ENCODE measurements at places on chromosomes 11 and 22. TPM values are rescaled to one million over a fixed set of nuclear protein-coding genes. Genes with fewer than 3 reads are reported as not detected.
A peak's percentile ranks its signal among the peaks of the same experiment; 100 is the strongest.

TRIM77 gene
- not detected for total RNA-seq

BUD13 gene
- 14.1 TPM for total RNA-seq

DNA sequence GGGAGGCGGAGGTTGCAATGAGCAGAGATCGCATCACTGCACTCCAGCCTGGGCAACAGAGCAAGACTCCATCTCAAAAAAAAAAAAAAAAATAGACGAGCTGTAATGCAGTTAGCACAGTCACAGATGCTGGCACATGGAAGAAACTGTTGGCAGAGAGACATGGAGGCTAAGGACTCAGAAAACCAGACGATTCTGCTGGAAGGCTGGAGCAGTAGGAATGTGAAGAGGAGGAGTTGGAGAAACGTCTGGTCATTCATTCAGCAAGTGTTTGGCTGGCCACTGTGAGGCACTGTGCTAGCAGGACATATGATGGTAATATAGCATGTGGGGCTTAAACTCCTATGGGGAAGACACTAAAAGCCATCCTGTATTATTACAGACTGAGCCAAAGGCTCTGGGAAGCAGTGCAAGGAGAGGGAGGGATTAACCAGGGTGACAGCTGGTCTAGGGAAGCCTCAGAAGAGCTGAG, 5.0 kb downstream of the UQCR10 start:
- peaks cover 5% of the 10 kb centered on the region for H3K36me3 ChIP-seq
- H3K4me3 ChIP-seq: no peak overlapping the region
- no peak for DNase-seq
- peaks cover 6% of the 10 kb centered on the region for H3K4me1 ChIP-seq
- no peak overlapping the region for H3K27ac ChIP-seq
- no peaks in the 10 kb centered on the region for H3K27me3 ChIP-seq

- no peaks in the 10 kb centered on the region for H3K27me3 ChIP-seq
- no peak overlapping the region for H3K4me3 ChIP-seq
- H3K27ac ChIP-seq: no peak overlapping the region
- H3K4me1 ChIP-seq: no peaks in the 10 kb centered on the region
- DNase-seq: peak; percentile 76
These were observed 59.2 kb downstream of the SLC35F2 start for GRCh38 chr11:107799218-107799859.

DNA sequence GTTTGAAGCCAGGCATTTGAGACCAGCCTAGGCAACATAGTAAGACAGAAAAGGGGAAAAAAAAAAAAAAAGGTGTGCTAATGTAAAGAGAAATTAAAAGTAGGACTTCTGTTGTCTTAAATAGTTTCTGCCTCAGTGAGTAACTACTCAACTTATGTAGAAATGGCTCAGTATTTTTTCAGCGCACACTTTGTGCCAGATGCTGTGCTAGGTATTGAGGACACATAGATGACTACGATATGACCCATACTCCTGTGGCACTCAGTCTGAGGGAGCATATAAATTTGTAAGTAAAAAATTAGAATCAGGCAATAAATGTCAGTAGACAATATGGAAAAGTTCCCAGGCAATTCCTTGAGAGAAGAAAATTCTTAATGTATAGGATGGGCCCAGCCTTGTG, 93.9 kb downstream of the YAP1 start:
- no peaks in the 10 kb centered on the region for H3K27me3 ChIP-seq
- H3K27ac ChIP-seq: no peak overlapping the region
- no peaks in the 10 kb centered on the region for H3K4me1 ChIP-seq

- H3K27ac ChIP-seq: no peak overlapping the region
- no peaks in the 10 kb centered on the region for H3K27me3 ChIP-seq
- no peak for DNase-seq
- no peaks in the 10 kb centered on the region for H3K36me3 ChIP-seq
- H3K4me1 ChIP-seq: peaks cover 16% of the 10 kb centered on the region
- H3K4me3 ChIP-seq: no peak overlapping the region
These were observed 33.9 kb upstream of the RASSF10 start for GRCh38 chr11:12975195-12975594.

DNA sequence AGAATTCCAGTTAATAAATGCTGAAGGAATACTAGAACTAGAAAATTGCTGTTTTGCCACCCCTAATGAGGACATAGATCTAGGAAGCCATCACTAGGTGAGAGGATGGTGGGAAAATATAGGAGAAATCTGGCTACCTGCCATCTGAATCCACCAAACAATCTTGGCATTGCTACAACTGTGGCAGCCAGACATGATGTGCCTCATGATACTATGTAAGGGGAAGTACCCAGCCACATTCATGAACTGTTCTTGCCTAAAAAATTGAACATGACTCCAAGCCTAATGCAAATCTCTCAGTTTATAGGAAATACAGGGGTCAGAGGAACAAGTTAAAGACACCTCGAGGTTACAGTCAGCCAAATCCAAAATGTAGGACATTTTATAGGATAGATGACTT, 72.8 kb downstream of the SFI1 start:
- H3K4me1 ChIP-seq: no peaks in the 10 kb centered on the region
- H3K27me3 ChIP-seq: no peaks in the 10 kb centered on the region
- DNase-seq: no peak
- H3K36me3 ChIP-seq: peaks cover 4% of the 10 kb centered on the region

DNA sequence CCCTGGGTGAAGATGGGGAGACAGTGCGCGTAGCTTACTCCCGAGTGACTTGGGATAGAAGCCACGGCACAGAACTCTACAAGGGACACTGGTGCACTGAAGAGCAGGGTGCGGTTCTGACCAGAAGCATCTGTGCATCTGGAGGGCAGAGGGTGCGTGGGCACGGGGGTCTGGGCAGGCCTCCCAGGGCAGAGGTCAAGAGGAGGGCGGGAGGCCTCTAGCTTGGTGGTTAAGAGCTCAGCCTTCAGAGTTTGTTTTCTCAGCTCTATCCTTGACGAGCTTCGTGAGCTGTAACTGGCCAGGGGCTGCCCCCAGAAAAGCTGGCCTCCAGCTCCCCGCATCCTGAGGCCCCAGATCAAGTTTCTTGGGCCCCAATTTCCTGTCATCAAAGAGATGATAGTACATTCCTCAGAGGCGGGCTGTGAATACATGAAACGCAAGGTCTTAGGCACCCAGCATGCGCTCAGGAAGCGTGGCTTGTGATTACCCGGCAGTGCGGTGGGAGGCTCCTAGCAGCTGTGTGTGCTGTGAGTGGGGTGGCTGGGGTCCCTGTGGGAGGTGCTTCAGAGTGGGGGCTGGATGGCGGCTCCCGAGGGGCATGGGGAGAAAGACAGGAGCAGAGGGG, 6.0 kb upstream of the BID start:
- H3K27me3 ChIP-seq: no peaks in the 10 kb centered on the region
- no peaks in the 10 kb centered on the region for H3K4me1 ChIP-seq
- H3K27ac ChIP-seq: no peak overlapping the region
- no peak overlapping the region for H3K4me3 ChIP-seq
- DNase-seq: no peak
- no peaks in the 10 kb centered on the region for H3K36me3 ChIP-seq

DNA sequence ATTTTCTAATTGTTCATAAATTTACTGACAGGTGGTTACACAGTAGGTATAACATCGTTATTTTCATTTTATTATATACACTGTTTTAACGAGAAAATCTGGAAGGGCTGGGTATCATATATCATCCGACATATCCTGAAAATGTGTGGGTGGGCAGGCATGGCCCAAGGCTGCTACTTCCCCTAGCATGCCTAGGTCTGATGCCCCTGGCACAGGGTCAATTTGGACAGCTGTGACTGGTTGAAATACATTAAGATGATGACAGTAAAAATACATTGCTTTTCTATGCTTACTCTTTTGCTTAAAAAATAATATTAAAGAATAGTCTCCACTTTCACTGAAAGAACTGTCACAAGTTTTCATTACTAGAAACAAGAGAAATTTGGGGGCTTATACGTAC, 908.8 kb downstream of the OPCML start:
- no peaks in the 10 kb centered on the region for H3K27me3 ChIP-seq
- H3K36me3 ChIP-seq: no peaks in the 10 kb centered on the region
- H3K27ac ChIP-seq: no peak overlapping the region
- no peaks in the 10 kb centered on the region for H3K4me1 ChIP-seq
- DNase-seq: no peak

- H3K4me3 ChIP-seq: no peak overlapping the region
- no peaks in the 10 kb centered on the region for H3K36me3 ChIP-seq
- peaks cover 19% of the 10 kb centered on the region for H3K4me1 ChIP-seq
- no peaks in the 10 kb centered on the region for H3K27me3 ChIP-seq
- H3K27ac ChIP-seq: peak overlapping the region; percentile 69
These were observed 80.4 kb upstream of the KCNQ1OT1 start for GRCh38 chr11:2779981-2780849.

Data from kidney (tissue), 22 donors.